ENCODE measurements at places on chromosomes 11 and 22. TPM values are rescaled to one million over a fixed set of nuclear protein-coding genes. Genes with fewer than 3 reads are reported as not detected.
A peak's percentile ranks its signal among the peaks of the same experiment; 100 is the strongest.

DNA sequence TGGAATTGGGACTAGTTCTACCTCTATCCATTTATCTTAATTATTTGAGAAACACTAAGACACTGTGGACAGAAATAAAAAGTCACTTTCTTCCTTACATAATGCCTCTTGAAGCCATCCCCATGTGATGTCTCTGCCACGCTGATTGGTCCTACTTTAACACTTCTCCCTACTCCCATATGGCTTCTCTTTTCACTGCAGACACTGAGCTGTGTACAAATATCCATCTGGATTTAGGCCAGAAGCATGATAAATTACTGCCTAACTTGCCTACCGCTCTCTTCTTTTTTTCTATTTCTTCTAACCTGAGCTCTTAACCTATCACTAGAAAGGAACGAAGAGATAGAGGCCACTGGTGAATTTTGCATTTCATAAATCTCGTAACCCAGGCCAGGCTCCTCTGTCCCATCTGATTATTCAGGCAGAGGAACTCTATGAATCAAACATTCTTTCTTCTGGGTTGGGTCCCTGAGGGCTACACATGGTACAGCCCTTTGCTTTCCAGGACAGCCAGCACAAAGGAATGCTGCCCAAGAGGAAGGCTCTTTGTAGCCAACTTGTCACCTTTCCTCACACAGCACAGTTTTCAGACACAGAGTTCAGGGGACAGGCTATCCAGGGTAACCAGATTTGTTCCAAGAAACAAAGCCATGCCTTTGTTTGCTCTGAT lies 878.5 kb upstream of the LRRC4C start:
- DNase-seq = no peak

- no peak for DNase-seq
Observed at GRCh38 chr11:129264114-129264513, 72.0 kb upstream of the ARHGAP32 start.

Gene NLRP14
- not detected for polyA plus RNA-seq

DNA sequence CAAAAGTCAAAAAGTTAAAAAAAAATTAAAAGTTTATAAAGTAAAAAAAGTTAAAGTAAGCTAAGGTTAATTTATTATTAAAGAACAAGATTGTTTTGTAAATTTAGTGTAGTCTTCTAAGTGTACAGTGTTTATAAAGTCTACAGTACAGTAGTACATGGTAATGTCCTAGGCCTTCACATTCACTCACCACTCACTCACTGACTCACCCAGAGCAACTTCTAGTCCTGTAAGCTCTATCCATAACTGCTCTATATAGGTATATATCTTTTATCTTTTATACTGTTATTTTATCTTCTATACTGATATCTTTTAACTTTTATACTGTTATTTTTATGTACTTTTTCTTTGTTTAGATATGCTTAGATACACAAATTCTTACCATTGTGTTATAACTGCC lies 11.2 kb downstream of the C2CD3 start:
- DNase-seq = no peak

- DNase-seq = no peak
Observed at GRCh38 chr22:42948294-42948693, 66.7 kb downstream of the PACSIN2 start.

Gene FOLR3
- not detected for polyA plus RNA-seq

GRCh38 chr11:13577881-13578280 lies 82.1 kb upstream of the PTH start:
- DNase-seq = no peak

DNA sequence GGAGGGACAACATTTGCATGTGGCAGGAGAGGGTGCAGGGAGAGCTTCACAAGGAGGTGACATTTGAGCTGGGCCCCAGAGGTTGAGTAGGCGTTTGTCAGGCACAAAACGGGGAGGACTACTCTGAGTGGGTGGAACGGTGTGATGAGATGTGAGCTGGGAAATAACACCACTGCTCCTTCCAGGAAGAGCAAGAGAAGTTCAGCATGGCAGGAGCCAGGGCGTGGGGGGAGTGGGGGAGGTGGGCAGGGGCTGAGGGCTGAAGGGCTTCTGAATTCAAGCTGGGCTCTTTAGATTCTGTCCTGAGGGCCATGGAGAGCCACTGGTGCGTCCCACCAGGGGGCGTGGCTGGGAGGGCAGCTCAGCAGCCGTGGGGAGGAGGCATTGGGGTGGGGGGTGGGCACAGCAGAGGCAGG lies 54.2 kb downstream of the OTOG start:
- DNase-seq = no peak

Gene PICALM
- polyA plus RNA-seq = 78.0 TPM

Gene MPPED2
- 2.2 TPM for polyA plus RNA-seq

DNA sequence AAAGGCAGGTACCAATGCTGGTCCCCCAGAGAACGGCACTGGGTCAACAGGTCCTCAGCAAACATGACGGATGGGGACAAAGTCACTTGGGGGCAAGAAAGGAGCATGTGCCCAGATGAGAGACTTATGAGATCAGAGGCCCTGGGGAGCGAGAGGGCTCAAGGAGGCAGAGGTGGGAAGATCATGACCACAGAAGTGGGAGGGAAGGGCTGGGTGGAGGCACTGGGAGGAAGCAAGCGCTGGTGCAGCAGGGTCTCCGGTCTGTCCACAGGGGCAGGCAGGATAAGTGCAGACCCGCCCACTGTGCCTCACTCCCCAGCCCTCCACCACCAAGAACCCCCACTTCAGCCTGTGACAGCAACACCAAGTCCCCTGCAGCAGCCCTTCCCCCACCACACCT lies 10.9 kb downstream of the ELFN2 start:
- no peak for DNase-seq

GRCh38 chr11:74949753-74950137 lies 679 bp downstream of the SPCS2 start:
- no peak for DNase-seq

DNA sequence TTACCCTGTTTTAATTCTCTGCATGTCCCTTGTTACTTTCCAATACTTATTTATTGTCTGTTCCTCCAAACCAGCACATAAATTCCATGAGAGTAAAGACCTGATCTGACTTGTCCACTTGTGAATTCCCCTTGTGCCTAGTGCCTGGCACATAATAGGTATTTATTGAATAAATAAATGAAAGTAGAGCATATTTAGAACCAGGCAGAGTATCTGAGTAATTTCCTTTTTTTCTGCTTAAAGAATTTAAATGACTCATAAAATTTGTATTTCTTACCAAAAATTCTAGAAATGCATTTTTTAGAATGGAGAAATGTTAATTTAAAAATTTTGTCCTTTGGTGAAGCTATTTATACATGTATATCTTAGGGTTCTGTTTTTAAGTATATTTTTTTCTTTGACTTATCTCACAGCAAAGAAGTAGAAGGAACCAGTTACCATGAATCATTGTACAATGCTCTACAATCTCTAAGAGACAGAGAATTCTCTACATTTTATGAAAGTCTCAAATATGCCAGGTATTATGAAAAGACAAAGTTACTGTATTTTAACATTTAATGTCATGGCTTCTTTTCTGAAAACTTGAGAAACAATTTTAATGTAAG lies 96.8 kb downstream of the ATM start:
- DNase-seq = no peak

GRCh38 chr11:128970598-128971190 lies 28.0 kb upstream of the TP53AIP1 start:
- no peak for DNase-seq

- no peak for DNase-seq
Observed at GRCh38 chr11:3826721-3827120, 14.0 kb downstream of the RHOG start.

DNA sequence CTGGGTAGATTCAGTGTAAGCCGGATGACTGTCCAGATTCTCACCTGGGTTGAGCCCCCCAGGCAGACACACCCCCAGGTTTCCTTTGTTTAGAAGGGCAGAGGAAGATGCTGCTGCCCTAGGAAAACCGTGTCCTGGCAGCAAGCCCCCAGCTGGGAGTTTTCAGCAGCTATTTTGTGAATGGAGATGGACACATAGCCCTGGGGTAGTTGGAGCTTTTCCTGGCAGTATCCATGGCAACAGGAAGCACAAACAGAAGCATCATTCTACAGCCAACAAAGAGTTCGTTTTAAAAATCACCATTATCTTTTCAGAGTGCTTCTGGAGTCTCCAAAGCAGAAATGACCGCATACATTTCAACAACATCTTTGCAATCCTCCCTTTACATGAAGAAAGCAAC lies 245.5 kb downstream of the BRD1 start:
- DNase-seq = no peak

DNA sequence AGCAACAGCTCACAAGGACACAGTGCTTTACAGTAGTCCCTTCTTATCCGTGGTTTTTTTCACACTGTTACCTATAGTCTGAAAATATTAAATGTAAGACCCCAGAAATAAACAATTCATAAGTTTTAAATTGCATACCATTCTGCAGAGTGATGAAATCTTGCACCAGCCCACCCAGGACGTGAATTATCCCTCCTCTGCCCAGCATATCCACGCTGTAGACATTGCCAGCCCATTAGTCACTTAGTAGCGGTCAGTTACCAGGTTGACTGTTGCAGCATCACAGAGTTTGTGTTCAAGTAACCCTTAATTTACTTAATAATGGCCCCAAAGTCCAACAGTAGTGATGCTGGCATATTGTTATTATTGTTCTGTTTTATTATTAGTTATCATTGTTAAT lies 3.6 kb downstream of the CLTCL1 start:
- DNase-seq = no peak

DNA sequence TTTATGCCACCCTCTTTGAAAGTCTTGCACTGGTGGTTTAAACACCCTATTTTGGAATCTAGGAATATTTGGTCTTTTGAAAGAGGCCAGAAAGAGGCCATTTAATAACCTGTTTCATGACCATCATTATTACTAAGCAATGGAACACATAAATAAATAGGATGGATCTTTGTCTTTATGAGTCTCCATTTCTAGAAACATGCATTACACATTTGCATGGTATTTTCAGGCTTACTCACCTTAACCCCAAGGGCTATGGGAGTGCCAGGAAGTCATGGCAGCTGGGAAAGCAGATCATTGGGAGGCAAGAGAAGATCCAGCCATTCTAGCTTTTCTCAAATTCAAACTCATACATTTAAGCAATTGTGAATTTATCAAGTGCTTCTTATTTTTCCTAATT lies 185.8 kb upstream of the POU2AF2 start:
- no peak for DNase-seq

- DNase-seq = no peak
Observed at GRCh38 chr11:31110830-31111229, 258.7 kb downstream of the DCDC1 start.

GRCh38 chr22:36493690-36494110 lies 12.3 kb upstream of the TXN2 start:
- DNase-seq = no peak

GRCh38 chr11:133529807-133530500 lies 2.3 kb downstream of the OPCML start:
- no peak for DNase-seq

Gene FAT3
- 0.09 TPM for polyA plus RNA-seq

DNA sequence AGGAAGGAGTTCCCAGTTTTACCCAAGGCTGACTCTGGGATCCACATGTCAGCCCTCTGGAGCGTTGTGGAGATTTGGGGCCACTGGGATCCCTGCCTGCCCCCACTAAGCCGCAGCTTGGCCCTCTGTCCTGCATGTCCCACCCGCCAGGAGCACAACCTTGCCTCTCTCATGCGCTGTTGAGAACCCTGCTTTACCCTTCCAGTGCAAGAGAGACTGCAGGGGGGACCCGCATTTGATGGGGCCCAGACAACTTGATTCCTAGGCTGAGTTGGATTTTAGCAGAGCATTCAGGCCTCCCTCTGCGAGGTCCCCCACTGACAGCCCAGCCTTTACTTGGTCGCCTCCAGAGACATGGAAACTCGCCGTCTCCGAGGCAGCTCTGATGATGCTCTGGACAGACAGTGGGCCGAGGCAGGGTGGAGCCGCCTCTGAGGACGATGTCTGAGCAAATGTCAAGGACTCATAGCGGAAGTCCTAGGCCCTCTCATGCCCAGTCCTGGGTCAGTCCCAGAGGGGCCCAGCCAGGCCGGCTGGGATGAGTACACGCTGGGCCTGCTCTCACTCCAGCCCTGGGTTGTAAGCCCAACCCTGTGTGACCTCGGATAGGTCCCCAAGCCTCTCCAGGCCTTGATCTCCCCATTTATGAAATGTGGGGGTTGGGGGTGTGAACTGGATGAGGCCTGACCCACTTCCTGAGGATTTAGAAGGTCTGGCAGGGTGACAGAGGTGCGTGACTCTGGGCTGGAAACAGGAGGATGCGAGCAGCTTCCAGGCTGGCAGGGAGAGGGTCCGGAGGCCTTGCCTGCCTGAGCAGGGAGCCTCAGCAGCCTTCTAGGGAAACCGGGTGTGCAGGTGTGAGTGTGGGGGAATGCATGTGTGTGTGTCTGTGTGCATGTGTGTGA lies 630 bp downstream of the CD5 start:
- DNase-seq = no peak

Gene CLCF1
- 12.3 TPM for polyA plus RNA-seq

- DNase-seq = no peak
Observed at GRCh38 chr11:95989076-95989605, 65.2 kb upstream of the MTMR2 start.

GRCh38 chr11:57202281-57202680 lies 20.5 kb downstream of the LRRC55 start:
- DNase-seq = peak; percentile 61

Gene PYGM
- 11.3 TPM for polyA plus RNA-seq

Gene IL17RA
- polyA plus RNA-seq = 4.5 TPM

DNA sequence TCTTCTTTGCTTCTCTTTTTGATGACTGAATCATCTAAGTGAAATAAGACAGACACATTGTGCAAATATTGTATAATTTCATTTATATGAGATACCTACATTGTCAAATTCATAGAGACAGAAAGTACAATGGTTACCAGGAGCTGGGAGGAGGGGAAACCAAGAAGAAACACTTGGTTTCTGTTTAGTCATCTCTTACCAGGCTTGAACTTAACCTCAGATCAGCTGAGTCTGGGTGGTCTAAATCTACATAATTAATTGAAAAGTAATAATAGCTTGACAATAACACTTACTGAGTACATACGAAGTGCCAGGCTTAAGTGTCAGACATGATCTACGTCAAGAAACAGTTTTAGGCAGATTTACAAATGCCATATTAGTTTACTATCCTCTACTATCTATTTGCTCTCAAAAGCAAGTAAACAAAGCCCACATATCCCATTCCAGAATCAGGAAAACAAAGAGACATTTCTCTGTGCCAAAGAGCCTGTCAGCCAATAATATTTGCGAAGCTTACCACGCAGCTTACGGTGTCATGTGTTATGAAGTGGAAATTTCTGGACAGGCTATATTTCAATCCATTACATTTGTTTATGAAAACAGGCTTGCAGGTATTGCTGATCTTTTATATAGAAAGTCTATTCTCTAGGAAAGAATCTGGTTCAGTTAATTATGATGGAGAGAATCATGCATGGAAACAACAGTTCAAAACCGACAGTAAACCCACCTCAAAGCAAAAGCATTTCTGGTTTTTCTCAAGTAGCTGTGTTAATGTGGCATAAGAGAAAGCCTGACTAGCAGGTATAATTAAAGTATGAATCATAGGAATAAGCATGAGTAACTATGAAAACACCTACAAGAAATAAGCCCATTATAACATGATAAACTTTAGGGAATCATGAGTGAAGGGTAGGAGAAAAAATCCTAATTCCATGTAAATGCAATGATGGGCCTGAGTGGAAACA lies 2.7 kb upstream of the ARHGAP42 start:
- DNase-seq = no peak

Gene TMEM191C
- polyA plus RNA-seq = 1.1 TPM

GRCh38 chr22:25694196-25694907 lies 47.6 kb upstream of the MYO18B start:
- DNase-seq = no peak

Gene FAM83F
- 1.2 TPM for polyA plus RNA-seq

- DNase-seq = no peak
Observed at GRCh38 chr11:102286292-102286691, 31.0 kb upstream of the BIRC3 start.
